ENCODE measurements at places on chromosomes 3 and 15. TPM values are rescaled to one million over a fixed set of nuclear protein-coding genes. Genes with fewer than 3 reads are reported as not detected.

- peak; percentile 69 for DNase-seq
Measured at GRCh38 chr3:27880969-27881892, 159.1 kb upstream of the EOMES start.

- DNase-seq: no peak
Measured at GRCh38 chr3:88101142-88101541, 42.1 kb downstream of the ZNF654 start.

DNA sequence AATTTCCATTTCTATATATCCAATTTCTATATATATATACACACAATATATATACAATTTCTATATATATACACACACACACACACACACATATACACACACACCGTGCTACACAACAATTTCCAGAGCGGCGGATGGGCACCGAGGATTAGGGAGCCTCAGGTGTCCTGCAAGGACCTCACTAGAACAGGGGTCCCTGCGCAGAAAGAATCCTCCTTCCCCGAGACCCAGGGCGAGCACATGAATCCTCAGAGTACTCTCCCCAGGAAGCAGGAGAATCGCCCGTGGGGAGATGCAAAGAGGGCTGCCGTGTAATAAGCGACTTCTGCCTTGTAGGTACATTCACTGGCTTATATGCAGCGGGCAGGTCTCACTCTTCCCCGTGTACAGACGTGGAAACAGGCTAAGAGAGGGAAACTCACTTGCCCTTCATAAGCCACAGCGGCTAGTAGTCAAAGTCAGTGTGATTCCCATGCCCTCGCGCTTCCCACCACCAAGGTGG lies 467 bp downstream of the PIF1 start:
- DNase-seq: no peak

GRCh38 chr3:101633186-101633585 lies 43.7 kb downstream of the ZBTB11 start:
- no peak for DNase-seq

The CCR4 gene
- 2.9 TPM for total RNA-seq

The ZNF148 gene
- 39.6 TPM for total RNA-seq
